ENCODE measurements at places on chromosomes 7 and 10.

DNA sequence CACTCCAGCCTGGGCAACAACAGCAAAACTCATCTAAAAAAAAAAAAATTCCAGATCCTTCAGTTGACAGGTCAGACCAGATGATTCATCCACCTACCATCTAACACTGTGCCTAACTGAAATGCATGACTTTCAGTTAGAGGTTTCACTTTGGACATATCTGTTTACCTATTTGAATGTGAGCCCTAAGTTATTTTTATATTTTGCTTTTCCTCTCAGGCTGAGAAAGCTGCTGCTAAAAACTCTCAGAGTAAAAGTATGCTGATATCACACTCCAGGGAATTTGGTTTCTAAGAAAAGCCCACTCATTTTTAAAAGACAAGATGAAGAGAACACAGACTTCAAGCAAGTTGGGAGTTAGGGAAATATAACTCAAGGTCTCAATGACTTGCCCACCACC is 126.0 kb downstream of the SGMS1 start:
- peak; percentile 79 for DNase-seq

GRCh38 chr10:43409385-43410109 is 561 bp upstream of the HNRNPF start:
- DNase-seq, result no peak

DNA sequence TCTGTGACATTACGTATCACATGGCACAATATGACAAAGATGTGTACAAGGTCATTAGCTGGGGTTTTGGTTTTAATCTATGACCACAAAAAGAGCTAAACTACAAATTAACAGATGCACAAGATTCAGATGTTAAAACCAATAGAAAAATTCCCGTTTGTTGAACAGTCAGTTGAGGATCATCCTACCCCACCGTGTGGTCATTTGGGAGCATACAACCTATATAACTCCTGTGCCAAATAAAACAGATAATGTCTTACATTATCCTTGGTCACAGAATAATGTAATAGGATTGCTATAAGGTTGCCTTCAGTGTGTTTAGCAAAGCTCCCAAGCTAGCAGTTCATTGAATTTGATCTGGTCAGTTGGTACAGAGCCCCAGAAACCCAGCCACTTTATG is 28.2 kb downstream of the ASNS start:
- DNase-seq, result no peak

GRCh38 chr10:71323407-71323806 is 4.3 kb downstream of the SLC29A3 start:
- no peak for DNase-seq

- DNase-seq, result peak; percentile 7
These were observed 17.9 kb downstream of the C10orf67 start for GRCh38 chr10:23326544-23327307.

DNA sequence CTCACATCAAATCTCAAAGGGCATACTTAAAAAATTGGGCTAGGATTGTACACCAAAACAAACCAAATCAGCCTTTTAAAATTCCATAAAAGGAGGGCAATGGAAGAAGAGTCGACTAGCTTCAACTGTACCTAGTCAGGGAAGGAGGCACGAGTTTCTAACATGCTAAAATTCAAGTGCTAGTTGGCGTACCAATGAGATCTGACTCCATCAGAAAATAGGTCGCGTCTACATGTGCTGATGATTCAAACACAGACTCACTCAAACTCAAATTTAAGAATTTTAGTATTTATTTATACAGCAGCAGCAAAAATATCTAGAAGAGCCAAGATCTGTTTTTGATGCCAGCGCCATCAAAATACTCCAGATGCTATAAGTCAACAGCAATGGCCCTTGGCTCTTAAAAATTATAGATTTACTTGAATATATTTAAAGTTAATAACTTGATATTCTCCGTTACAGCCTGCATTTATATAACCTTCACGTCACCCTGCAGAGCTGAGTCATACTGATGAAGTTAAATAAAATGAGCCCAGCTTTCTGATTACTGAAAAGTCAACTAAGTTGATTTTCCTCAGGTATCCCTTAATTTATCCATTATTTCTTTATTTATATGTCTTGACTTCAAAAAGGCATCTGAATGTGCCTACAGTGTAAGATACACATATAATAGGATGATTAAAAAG is 302.1 kb upstream of the IMMP2L start:
- no peak for DNase-seq

- no peak for DNase-seq
These were observed 11.1 kb downstream of the STAM start for GRCh38 chr10:17655009-17655408.

- DNase-seq, result no peak
These were observed 8.2 kb downstream of the MAT1A start for GRCh38 chr10:80281292-80281691.

DNA sequence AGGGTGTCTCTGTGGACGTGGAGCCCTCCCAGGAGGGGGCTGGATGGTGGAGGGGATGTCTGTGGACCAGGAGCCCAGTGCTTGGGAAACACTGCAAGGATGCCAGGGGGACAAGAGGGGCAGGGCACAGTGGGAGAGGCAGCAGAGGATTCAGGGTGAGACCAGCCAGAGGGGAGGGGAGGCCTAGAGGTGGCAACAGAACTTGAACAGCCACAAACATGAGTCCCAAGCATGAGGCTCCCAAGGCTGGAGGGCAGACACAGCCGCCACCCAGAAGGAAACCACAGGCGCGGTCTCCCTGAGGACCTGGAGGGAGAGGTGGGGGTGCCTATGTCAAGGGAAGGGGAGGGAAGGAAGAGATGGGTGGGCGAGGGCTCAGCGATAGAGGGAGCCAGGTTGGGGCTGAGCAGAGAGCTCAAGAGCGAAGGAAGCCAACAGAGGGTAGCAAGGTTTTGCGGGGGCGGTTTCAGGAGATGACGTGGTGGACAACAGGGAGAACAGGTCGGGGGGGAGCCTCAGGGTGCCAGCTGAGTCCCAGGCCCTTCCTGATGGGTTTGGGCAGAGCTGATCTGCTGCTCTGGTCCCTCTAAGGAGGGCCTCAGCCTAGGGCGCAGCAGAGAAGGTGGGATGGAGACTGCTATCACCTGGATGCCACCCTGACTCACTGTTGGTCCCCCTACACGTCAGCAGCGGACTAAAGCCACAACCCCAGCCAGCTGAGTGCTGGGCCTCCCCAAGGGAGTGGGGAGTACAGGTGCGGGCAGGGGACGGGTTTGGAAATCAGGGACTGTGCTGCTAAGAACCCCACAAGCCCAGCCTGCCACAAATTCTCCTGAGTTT is 6.7 kb upstream of the PILRA start:
- no peak for DNase-seq

- DNase-seq, result no peak
These were observed 17.3 kb downstream of the MLXIPL start for GRCh38 chr7:73606801-73607691.

GRCh38 chr7:6306471-6306870 is 34.0 kb upstream of the CYTH3 start:
- peak; percentile 32 for DNase-seq

DNA sequence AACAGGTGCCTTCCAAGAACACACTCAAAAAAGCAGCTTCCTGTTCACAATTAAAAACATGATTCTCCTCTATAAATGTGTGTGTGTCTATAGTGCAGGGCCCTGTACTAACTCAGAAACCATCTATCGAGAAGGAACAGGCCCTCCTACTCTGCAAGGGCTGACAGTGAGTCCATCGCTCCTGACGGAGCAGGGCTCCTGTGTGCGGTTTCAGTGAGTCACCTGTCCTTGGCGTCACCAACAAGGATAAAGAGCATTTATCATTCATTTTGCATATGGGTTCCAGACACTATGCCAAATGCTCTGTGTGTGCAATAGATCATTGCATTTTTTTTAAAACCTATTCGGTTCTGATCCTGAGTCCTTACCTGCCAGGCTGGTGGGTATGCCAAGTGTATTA is 63.7 kb downstream of the TACC2 start:
- no peak for DNase-seq

- no peak for DNase-seq
These were observed 335.4 kb upstream of the MEOX2 start for GRCh38 chr7:16021851-16022250.

- no peak for DNase-seq
These were observed 19.1 kb downstream of the ATOH7 start for GRCh38 chr10:68212721-68213352.

DNA sequence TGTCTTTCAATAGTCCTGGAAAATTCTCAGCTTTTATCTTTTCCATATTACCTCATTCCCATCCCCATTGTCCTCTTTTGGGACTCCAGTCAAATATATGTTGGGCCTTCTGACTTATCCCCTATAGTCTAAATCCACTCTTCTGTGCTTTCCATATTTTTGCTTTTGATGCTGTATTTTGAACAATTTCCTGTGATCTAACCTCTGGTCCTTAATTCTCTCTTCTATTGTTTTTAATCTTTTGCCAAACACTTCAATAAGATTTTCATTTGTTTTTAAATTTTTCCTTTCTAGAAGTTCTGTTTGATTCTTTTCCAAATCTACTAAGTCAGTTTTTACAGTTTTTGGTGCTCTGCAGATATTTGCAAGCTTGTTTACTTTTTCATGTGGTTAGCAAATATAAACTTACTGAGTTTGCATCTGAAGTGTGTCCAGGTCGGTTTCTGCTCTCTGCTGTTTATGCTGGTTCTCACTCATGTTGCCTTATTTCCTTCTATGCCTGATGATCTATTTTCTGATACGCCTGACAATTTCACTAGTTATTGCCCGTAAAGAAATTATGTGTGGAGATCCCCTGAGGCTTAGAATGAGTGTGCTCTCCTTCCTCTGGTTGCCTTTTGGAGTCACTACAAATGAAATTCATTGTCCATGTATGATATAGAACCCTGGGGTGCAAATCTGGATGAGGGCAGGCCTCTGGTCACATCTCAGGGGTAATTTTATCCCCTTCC is 110.4 kb downstream of the RBM20 start:
- no peak for DNase-seq

DNA sequence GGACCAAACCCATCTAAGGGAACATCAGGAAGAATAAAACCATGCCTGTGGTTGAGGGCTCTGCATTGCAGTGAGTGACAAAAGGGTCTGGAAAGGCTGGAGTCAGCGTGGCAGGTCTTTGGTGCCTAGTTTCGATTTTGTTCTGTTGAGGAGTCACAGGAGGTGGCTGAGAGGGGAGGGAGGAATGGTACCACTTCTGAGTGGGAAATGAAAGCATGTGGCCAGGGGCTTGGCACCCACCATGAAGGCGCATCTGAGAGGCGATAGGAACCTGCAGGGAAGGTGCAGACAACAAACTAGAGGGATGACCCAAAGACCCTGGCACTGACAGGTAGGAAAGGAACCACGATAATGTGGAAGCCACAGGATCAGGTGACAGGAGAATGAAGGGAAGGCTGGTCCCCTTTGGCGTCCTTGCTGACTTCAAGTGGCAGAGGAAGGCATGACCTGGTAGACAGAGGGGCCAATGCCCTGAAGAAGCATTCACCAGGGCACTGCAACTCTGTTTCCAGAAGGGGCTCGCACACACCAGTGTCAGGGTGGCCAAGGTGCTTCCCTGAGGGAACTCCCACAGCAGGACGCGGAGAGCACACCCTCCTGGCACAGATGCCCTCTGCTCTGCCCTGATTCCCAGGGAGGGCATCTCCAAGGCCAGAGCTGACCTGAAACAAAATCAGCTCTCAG is 41.7 kb downstream of the HIPK2 start:
- DNase-seq, result no peak

DNA sequence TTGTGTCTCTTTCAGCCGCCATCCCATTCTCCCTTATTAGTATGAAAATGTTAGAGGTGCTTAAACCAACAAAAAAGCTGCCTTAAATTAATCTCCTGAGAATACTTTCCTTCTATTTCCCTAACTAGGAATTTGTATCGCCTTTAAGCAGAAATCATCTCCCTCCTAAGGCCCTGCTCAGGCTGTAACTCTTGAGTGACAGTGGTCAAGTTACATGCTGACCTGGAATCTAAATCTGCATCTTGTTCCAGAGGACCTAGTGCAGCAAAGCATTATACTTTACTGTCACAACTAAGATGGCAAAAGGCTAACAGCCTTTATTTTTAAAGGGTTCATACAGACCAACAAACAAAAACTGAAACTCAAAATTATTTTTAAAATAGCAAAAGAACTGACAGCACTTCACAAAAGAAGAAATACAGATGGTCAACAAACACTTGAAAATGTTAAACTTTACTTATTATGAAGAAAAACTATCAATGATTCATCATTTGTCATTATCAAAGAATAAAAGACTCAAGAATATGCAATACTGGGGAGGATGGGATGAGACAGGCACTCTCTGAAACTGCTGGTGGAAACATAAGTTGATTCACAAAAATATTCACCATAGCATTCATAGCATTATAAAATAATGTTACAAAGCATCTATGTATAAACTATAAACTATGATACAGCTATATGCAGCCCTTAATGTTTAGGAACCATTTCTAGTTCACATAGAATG is 11.0 kb downstream of the CYREN start:
- no peak for DNase-seq

DNA sequence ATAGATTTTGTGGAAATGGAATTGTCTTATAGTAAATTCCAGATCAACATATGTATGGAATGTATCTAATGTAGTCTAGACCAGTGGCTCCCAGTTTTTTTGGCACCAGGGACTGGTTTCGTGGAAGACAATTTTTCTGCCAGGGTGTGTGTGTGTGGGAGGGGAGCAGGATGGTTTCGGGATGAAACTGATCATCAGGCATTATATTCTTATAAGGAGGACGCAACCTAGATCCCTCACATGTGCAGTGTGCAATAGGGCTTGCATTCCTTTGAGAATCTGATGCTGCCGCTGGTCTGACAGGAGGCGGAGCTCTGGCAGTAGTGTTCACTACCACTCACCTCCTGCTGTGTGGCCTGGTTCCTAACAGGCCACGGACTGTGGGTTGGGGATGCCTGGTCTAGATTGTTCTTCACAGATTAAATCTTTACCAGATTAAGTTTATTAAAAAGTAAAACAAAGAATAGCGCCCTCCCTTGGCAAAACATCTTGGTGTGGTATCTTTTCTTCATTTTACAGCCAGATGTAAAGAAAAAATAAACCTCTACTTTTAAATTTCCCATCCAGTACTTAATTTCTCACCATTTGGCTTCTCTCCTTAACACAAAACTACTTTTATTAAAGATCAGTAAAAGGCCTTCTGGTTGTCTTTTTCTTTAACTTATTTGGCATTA is 48.4 kb downstream of the SEPTIN7 start:
- DNase-seq, result no peak

DNA sequence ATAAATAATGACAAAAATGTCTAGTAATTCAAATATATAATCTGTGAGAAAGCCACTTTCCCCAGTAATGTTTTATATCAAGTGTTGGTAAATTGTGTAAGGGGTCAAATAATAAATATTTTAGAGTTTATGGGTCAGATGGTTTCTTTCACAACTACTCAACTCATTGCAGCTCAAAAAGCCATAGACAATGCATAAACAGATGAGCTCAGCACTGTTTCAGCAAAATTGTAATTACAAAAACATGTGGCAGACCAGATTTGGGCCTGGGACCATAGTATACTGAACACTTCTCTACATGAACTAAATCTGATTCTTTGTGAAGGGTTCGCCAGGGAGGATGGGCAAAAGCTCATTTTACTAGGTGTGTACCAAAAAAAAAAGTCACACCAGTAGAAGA is 460.8 kb downstream of the NRG3 start:
- DNase-seq, result no peak

GRCh38 chr7:92633211-92633906 is 43.2 kb upstream of the FAM133B start:
- peak; percentile 85 for DNase-seq

- peak; percentile 82 for DNase-seq
These were observed 123.8 kb downstream of the KCNMA1 start for GRCh38 chr10:77513781-77514331.

- no peak for DNase-seq
These were observed 375 bp downstream of the HKDC1 start for GRCh38 chr10:69220507-69220906.
